ENCODE measurements at places on chromosomes 3 and 15.
A peak's percentile ranks its signal among the peaks of the same experiment; 100 is the strongest.

DNA sequence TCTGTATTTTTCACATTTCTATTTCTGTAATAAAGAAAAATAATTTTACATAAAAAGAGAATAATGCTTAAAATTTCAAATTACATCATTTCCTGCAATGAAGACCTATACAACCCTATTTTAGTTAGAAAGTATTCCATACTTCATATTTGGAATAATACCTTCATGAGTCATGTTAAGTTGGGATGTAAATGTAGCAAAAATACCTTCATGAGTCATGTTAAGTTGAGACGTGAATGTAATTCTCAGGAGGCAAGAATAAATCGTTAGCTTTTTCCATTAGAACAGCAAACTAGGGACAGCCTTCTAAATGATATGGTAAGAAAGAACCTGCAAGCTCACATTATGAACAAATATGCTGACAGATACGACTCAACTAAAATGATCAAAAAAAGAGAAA, 91.9 kb downstream of the NAALADL2 start:
- DNase-seq, result no peak

GRCh38 chr3:78048698-78049097, 1008.8 kb downstream of the ROBO2 start:
- DNase-seq, result no peak

DNA sequence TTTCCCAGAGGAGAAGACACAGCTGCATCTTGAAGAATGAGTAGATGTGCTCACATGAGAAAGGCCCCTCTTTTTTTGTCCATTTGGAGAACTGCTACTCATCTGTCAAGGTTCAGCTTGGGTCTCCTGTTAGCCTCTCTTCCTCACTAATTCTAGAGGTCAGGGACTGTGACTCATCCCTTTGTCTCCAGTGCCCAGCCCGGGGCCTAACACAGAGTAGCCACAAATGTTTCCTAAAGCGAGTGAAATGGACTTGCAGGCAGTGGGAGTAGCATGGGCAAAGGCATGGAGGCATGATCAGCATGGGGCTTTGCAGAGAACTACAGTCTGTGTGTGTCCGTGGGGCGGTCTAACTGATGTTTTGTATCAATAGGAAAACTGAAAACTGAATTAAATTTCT, 33.9 kb upstream of the MRPS22 start:
- no peak for DNase-seq

DNA sequence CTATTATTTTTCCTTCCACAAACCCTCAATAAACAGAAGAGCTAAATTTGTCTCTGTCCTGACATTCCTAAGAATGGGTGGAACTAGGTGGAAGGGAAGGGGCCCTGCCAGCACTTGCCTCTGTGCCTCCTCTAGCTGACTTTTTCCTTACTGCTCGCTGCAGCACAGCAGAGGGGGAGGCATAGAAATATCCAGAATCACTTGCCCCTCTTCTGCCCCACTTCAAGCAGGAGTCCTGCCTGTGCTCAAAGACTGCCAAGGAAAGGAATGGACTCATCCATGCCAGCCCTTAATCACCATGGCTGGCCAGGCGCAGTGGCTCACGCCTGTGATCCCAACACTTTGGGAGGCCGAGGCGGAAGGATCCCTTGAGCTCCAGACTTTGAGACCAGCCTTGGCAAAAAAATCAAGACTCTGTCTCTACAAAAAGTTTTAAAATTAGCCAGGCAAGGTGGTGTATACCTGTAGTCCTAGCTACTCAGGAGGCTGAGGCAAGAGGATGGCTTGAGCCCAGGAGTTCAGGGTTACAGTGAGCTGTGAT, 51.8 kb downstream of the ADCY5 start:
- no peak for DNase-seq

GRCh38 chr15:83890587-83890986, 236.7 kb downstream of the ADAMTSL3 start:
- no peak for DNase-seq

DNA sequence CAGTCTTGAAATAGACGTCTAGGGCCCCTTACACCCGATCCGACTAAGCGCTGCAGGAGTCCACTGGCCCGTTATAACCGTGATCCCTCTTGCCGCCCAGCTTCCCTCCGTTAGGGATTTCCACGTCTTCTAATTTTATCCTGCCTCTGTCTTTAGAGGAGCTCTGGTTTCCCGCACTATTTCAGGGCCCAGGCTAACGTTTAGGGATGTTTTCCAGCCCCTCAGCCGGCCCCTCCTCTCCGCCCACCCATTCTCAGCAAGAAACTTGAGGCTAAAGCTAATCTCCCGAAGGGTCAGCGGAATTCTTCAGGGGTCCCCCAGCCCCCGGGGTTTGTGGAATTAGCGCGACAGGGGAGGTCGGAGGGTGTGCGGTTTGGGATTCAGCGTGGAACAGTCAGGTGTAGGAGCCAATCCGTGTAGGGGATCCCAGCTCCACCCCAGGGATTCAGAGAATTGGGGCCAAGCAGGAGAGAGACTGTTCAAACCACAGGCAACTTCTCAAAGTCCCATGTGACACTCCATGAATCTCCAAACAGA, 1.6 kb downstream of the PTX3 start:
- no peak for DNase-seq

- DNase-seq, result no peak
These were observed 196.9 kb downstream of the CLSTN2 start for GRCh38 chr3:140131895-140132294.

DNA sequence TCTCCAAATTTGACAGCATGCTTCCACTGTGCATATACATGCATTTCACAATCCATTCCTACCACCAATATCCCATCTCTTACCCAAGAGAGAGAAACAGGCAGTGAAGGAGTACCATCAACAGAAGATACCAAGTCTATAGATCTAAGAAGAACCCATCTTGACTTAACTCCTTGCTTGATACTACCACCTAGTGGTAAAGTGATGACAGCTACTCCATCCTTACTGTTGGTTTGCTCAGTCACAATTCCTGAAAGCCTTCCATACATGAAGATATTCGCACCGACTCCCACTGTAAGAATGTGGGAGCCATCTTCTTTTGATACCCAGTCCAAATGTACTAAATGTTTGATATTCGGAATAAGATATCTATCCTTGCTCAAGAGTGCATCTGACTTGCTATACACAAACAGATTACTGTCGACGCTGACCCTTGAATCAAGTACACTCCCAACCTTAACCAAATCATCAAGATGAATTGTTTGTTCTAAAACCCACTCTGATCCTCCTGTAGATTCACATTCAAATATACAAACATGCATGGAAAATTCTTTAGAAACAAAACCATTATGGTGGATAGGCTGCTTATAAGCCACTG, 123.1 kb downstream of the DMXL2 start:
- no peak for DNase-seq

GRCh38 chr3:8532251-8532871, 30.7 kb downstream of the LMCD1 start:
- no peak for DNase-seq

DNA sequence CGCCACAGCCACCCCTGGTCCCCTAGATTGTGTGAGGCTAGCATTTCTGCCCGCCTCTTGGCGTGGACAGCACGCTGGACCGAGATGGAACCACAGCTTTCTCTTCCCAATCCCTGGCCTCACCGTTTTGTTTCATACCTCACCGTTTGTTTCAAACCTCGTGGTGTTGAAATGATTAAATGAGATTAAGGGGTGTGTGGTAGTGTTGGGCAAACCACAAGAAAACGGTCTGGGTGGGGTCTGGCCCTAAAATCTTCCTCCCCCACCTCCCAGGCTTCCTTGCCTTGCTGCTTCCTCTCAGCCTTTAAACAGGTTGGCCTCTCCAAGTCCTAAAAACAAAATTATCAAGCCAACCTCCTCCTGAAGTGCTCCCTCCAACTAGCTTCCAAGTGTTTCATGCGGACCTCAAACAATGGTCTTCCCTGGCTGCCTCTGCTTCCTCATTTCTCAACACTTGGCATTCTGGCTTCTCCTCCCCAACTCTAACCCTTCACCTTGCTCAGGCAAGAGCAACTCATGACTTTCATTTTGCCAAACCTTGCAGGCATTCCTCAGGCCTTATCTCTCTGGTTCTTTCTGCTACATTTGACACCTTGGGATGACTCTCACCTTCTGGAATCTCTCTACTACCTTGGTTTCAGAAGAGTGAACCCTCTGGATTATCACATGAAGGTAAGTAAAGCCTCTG, 1.4 kb upstream of the ATP13A3 start:
- peak; percentile 20 for DNase-seq

GRCh38 chr15:53841651-53842050, 82.2 kb upstream of the WDR72 start:
- DNase-seq, result no peak

- DNase-seq, result no peak
These were observed 121.8 kb downstream of the CTNNB1 start for GRCh38 chr3:41320953-41321641.

GRCh38 chr15:63135804-63136203, 14.1 kb downstream of the LACTB start:
- no peak for DNase-seq

GRCh38 chr3:134697830-134698689, 47.2 kb upstream of the KY start:
- no peak for DNase-seq

GRCh38 chr15:90839187-90840071, 29.0 kb upstream of the FURIN start:
- DNase-seq, result no peak

GRCh38 chr3:181457190-181457589, 254.5 kb upstream of the SOX2 start:
- no peak for DNase-seq

DNA sequence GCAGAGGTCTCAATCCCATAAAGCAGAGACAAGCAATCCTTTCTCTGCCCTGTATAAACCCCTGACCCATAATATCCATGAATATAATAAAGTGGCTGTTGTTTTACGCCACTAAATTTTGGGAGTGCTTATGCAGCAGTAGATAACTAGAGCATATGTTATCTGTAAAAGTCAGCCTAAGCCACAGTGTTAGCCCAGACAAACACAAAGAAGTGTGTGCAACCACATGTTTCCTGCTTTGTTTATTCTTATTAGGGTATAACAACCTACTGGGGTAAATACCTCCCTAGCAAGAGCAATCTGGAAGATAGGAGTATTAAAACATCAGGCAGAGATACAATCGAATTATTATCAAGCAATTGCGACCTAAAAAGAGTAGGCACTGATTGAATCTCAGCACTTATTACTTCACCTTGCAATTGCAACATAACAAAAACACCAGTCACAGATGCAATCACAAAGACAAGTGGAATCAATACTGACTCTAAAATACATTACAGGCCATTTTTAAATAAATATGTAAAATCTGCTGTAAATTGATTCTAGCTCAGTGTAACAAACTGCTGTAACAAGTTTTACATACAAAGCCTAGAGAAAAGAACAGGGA, 94.6 kb upstream of the UBE2E2 start:
- no peak for DNase-seq

DNA sequence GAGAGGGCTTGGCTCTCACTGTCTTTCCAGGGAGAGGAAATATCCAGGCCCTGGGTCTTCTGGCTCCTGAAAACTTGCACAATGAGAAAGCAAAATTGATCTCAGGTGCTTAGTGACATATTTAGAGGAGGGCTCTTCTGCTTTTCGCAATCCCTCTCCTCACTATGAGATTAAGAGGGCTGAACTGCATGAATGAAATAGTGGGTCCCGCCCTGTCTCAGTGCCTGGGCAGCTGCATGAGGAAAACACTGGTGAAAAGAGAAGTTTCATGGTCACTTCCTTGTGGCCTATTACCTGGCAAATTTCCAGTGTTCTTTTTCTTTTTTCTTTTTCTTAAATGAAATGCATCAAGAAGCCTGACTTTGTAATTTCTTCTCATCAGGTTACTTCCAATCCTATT, 73.5 kb downstream of the TRAK1 start:
- DNase-seq, result no peak

DNA sequence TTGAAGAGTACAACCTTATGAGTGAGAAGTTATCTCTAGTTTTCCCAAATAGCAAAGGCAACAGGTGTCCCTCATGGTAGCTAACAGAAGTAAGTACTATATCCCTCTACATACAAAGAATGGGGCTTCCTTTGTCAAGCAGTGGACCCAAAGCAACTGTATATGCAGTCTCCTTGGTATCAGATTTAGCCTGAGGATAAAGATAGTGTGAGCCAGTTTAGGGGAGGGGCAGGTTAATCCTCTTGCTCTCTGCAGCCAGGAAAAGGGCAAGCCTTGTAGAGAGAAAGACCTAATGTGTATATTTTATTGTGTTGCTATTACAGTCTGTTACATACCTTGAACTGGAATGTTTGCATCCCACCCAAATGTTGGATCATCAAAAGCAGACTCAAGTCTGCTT, 117.9 kb upstream of the COL8A1 start:
- DNase-seq, result no peak

DNA sequence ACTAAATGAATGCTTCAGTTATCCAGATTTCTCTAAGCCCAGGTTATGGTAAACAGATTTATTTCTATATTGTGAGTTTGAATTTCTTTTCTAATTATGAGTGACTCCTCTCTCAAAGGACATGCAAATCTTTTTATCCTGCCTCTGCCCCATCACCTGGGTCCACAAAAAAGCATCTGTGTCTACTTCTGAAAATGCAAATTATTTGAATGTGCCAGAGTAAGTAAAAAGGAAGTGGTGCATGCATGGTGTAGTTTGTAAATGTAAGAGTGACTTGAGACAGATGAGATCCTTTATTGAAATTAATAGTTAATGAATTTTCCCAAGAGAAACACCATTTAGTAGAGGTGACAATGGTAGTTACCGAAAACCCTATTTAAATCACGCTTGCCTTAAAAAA, 26.9 kb downstream of the MCTP2 start:
- no peak for DNase-seq

DNA sequence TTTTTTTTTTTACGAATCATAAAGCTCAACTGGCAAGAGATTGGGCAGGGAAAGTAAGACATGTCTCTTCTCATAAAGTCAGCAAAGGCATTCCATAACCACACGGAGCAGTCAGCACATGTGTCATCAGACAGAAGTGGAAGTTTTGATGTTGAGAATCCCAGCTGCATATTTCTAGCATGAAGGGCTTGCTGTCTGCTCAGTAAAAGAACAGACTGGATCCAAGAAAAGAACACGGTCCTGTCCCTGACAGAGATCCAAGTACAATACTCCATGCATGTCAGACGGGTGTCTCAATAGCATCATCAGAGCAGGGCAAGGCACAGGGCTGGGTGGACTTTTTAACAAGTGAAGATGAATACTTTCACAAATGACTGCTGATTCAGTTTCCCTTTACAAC, 38.2 kb downstream of the ABI3BP start:
- DNase-seq, result no peak

- no peak for DNase-seq
These were observed 63.8 kb downstream of the IGSF11 start for GRCh38 chr3:118970819-118971218.

- no peak for DNase-seq
These were observed 246.0 kb upstream of the CBLB start for GRCh38 chr3:106114848-106115247.

DNA sequence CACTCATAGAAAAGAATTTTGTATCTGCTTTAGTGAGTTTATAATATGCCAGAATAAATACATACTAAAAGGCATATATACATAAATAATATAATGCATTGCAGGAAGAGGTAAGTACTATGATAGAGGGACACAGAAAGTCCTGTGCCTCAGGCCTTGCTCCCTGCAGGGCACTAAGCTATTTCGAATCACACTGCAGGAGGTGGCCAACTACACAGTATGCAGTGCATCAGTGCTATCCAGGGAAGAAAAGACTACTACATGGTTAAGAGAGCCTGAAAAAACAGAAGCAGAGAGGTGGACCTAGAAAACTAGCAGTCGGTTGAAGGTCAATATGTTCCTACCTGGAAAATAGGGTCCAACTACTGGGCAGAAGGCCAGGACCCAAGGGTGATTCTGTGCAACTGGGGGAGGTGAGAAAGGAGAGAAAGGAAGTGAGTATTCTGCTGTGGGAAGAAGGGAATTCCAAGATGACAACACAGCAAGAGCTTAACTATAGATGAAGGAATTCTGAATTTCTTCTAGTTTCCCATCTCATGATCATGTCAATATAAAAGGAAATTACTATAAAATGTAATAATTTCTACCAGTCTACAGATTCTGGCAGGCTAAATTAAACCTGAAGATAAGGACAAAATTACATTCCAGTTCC, 218.0 kb downstream of the ZBTB20 start:
- DNase-seq, result no peak
